Activated CD8-positive, alpha-beta memory T cell treated with anti-CD3 and anti-CD28 coated beads, Interleukin-2, amount 50 U/mL, for 48 hours (primary cell): ENCODE measurements at places on chromosomes 4 and X.

DNA sequence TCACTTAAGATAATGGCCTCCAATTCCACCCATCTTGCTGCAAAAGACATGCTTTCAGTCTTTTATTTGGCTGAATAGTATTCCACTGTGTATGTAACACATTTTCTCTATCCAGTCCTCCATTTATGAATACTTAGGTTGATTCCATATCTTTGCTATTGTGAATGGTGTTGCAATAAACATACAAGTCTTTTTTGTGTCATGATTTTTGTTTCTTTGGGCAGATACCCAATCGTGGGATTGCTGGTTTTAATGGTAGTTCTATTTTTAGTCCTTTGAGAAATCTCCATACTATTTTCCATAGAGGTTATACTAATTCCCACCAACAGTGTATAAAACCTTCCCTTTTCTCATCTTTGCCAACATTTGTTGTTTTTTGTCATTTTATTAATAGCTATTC lies 180.9 kb downstream of the SMIM20 start:
- no peak for DNase-seq

GRCh38 chr4:151679231-151679630 lies 81.6 kb downstream of the GATB start:
- DNase-seq: no peak

- DNase-seq: peak; percentile 60
Measured at GRCh38 chr4:18689308-18690115, 668.0 kb upstream of the LCORL start.

GRCh38 chrX:150765782-150766350 lies 72.7 kb downstream of the MTMR1 start:
- DNase-seq: no peak

GRCh38 chrX:111244235-111244750 lies 26.0 kb downstream of the CAPN6 start:
- no peak for DNase-seq

DNA sequence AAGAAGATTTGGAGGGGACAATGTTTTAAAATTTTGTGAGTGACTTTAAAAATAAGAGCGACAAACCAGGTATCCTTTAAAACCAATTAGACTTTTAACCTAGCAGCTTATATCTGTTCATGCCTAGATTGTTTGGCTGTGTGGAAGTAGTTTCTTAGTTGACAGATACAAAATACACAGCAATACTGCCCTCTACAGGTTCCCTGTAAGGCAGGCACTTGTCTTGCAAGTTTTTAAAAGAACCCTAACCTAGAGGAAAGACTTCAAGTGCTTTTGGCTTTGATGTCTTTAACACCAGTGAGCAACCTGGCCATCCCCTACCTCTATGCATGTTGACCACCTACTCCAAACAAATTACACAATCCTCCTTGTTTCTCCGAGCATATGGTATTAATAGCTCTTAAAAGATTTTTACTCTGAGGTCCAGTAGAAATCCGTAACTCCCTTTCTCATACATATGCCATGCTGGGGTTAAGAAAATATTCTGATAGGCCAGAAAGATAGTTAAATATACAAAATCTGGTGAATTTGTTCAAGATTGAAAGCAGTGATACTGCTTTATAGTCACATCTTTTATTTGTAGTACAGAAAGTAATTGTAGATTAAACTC lies 273.0 kb downstream of the ARHGAP24 start:
- DNase-seq: no peak

- no peak for DNase-seq
Measured at GRCh38 chr4:147923854-147924253, 192.0 kb downstream of the ARHGAP10 start.

DNA sequence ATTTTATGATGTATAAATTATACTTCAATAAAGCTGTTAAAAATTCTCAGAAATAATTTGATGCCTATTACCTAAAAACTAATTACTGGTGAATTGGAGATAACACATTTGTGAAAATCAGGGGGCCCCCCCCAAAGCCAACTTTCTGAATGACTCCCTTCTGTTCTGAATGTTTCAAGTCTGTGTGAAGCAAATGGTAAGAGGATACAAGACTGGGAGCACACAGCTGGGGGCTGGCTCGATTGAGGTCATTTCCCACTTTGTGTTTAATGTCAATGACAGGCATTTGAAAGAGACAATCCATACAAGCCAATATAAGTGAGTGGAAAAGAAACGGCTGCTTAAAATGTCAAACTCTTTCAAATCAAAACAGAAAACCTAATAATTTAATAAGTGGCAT lies 155.8 kb downstream of the SH2D1A start:
- DNase-seq: no peak

GRCh38 chr4:19512086-19512485 lies 739.6 kb upstream of the SLIT2 start:
- no peak for DNase-seq

GRCh38 chrX:119481323-119481801 lies 13.1 kb downstream of the SLC25A5 start:
- DNase-seq: no peak

- DNase-seq: no peak
Measured at GRCh38 chrX:149949743-149950436, 11.6 kb upstream of the EOLA2 start.

- DNase-seq: no peak
Measured at GRCh38 chr4:182083671-182084410, 159.4 kb upstream of the TENM3 start.

GRCh38 chr4:6779667-6780565 lies 2.6 kb upstream of the KIAA0232 start:
- peak; percentile 42 for DNase-seq

GRCh38 chr4:3010998-3011397 lies 47.6 kb downstream of the GRK4 start:
- no peak for DNase-seq

- DNase-seq: no peak
Measured at GRCh38 chr4:97950836-97951235, 192.4 kb downstream of the STPG2 start.

DNA sequence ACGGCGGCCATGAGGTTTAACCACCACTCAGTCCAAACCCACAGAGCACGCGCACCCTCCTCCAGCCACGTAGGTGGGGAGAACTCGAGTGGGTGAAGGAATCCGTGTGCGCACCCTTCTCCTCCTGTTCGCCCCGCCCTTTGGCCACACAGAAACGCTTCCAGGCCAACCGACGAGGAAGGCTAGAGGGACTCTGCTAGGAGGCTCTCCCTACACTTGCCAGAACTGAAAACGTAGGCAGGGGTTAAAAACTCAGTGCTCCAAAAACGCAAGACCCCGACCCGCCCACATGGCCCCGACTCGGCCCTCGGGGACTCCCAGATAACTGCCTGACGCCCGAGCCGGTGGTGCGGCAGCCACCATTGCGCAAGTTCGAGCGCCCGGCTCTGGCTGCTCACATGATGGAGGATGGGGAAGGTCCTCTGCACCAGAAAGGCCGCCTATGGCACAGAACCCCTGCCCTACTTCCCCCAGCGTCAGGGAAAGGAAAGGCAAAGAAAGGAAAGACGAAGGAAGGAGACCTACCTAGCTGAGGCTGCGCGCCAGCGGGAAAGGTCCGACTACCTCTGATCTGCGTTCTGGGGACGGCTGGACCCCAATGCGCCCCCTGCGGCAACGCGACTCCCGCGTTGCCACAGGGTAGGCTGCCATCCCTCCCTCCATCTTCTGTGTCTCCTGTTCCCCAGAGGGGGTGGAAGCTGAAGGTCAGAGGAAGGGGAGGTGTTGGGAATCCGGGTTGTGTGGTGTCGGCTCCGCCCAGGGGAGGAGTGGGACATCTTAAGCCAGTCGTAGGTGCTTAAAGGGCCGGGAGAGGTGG lies 201.9 kb upstream of the AGTR2 start:
- no peak for DNase-seq

DNA sequence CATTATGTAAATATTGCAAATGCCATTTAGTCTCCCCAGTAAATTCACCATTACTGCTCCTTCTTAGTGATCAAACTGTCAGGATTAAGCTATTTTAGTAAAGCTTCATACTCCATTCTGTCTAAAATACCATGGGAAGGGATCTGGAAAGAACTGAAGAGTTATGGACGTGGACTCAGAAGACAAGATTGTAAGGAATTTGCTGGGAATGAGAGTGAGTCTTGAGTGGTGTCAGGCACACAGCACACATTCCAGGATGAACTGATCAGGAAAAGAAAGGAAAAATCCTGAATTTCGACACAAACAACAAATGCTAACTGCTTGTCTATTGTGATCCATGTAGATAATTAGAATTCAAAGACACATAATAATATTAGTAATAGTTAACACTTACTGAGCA lies 311.0 kb downstream of the CENPC start:
- no peak for DNase-seq

DNA sequence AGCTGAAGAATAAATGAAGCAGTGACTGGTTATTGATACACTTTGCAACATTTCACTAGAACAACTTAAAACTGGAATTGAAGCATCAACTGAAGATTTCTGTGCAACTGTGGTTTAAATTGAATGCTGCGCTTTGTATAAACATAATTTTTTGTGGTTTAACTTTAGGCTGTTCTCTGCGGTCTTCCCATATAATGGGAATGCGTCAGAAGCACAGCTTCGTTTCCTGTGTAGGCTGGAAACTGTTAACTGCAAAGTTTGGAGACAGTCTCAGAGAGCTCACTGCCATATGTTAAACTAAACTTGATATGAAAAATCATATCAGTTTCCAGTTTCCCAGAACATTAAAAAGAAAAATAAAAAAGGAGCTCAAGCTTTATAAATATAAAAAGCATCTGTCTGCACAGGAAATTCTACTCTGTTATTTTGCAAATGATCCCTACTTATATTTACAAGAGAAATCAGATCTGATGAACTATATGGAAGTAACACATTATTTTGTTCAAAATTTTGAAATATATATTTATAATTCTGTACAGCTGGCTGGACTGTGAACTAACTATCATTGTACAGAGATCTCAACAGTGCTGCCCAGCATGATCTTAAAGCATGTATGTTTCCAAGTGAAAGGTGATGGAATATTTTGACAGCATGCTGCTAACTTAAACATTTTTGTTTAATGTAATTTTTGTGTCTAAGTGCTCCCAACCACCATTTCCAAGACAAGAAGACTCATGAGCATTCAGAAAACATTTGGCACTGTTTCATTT lies 139.9 kb downstream of the NDST3 start:
- DNase-seq: no peak

DNA sequence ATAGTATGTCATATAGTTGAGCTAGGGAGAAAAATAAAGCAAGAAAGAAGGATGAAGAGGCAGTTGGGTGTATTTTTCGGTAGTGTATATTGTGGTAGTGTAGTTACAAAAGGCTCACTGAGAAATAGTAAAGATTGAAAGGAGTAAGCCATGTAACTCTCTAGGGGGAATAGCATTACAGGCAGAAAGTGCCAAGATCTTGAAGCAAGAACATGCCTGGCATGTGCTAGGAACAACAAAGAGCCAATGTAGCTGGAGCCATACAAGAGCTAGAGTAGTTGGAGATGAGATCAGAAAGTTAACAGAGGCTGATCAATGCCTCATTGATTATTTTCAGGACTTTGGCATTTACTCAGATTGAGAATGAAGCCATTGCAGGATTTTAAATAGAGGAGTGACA lies 3.0 kb downstream of the ABCE1 start:
- DNase-seq: no peak

- DNase-seq: no peak
Measured at GRCh38 chrX:10482261-10482660, 138.1 kb downstream of the MID1 start.

GRCh38 chr4:121138039-121138825 lies 25.9 kb downstream of the TNIP3 start:
- peak; percentile 62 for DNase-seq

GRCh38 chrX:54044877-54045338 lies 635 bp upstream of the PHF8 start:
- no peak for DNase-seq

GRCh38 chr4:37447886-37448285 lies 203.3 kb downstream of the NWD2 start:
- DNase-seq: no peak

DNA sequence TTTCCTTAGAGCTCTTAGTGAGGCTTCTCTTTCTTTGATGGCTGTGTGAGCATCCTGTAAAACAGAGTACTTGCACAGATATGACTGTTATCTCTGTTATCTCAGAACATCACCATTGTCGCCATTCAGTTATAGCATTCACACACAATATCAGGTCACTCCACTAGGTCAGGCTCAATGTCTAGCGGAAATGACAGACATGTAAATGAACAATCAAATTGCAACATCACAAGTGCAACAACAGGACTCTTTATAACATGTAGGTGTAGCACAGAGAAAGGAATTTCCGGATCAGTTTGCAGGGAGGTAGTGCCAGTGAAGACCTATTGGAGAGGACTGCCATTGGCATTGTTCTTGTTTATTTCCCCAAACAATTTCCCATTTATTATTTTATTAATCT lies 43.2 kb upstream of the IGSF1 start:
- DNase-seq: no peak

DNA sequence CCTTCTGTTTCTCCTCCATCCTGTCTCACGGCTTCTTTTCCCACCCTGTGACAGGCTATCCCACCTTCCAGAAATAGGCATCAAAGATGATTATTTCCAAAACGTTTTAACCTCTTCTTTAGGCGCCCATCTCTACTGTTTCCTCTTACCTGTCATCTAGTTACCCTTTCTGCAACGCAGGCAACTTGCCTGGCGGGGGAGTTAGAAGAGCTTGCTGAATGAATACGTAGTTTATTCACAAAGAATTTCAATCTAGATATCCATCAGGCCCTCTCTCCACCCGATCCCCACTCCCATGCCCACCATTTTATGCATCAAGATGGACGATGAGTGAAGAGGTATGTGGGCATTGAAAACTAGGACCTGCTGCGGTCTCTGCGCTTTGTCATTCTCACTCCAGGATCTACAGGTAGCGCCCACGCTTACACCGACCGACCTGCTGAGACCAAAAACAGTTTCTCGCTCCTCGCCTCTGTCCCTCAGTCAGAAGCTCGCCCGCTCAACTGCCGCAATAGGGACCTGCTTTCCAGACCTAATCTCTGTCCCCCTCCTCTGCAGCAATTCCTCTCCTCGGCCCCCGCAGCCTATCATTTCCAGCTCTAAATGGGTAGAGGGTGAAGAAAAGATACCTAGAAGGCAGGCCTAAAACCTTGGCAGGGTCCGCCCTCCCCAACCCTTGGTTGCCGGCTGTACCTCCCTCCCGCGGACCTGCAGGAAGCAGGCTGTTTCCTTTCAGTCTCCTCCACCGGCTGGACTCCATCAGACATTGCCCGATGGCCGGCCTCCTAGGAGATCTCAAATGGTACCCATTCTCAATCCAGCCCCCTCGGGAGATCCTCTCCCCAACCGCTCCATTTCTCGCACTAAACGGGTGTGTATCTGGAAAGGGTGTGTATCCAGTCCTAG lies 624 bp downstream of the BEX5 start:
- DNase-seq: peak; percentile 53

- DNase-seq: no peak
Measured at GRCh38 chr4:7964890-7965662, 25.4 kb upstream of the AFAP1 start.

GRCh38 chrX:68532831-68533533 lies 34.1 kb downstream of the YIPF6 start:
- no peak for DNase-seq

- no peak for DNase-seq
Measured at GRCh38 chr4:11474146-11474545, 45.5 kb upstream of the HS3ST1 start.
